ENCODE measurements at places on chromosomes 12 and 14.

GRCh38 chr12:57044889-57045288, 5.0 kb downstream of the MYO1A start:
- DNase-seq = no peak

DNA sequence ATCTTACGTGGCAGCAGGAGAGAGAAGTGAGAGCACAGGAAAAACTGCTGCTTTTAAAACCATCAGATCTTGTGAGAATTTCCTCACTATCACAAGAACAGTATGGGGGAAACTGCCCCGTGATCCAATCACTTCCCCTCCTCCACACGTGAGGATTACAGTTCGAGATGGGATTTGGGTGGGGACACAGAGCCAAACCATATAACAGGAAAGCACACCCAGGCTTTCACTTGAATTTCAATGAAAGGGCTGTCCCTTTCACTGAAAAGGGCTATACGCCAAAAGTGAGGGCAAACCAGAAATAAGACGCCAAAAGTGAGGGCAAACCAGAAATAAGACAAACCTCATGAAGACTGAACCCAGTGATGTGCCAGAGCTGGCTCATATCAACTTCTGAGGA, 22.8 kb upstream of the TMEM233 start:
- DNase-seq = no peak

- peak; percentile 26 for DNase-seq
These were observed 87.9 kb upstream of the PTPRQ start for GRCh38 chr12:80356097-80356496.

DNA sequence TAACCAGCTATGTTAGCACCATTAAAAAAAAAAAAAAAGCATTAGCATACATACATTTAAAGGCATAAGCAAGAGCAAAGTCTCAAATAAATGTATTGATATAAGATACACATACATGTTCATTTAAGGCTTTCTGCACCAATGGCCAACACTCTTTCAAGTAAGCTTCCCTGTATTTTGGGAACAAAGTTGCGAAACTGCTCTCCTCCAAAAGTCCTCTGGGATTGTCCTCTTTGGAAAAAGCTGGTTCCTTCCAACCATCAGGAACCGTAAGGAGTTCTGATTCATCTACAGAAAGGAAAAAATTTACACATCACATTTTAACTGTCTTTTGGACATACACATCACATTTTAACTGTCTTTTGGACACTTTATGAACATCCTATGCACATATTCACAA, 3.2 kb downstream of the KRR1 start:
- DNase-seq = no peak

DNA sequence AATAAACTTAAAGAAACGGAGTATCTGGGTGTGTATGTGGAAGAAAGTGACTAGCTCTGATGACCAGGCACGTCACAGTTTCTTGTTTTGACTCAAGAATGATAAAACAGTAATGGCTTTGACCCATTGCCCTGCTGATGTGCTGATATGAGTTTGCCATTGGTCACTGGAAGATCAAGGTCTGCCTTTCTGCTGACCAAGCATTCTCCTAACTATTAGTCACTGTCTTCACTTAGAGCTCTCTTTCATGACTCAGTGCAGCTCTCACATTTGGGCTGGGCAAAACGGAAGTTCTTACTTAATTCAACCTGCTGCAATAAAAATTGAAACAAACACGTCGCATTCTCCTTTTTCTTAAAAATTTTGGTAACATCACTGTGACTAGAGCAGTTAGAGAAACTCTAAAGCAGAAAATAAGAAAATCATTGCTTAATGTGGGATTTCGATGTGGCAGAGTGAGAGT, 366.7 kb downstream of the BTG1 start:
- DNase-seq = peak; percentile 91

GRCh38 chr14:68143341-68143841, 323.8 kb downstream of the RAD51B start:
- DNase-seq = peak; percentile 90

DNA sequence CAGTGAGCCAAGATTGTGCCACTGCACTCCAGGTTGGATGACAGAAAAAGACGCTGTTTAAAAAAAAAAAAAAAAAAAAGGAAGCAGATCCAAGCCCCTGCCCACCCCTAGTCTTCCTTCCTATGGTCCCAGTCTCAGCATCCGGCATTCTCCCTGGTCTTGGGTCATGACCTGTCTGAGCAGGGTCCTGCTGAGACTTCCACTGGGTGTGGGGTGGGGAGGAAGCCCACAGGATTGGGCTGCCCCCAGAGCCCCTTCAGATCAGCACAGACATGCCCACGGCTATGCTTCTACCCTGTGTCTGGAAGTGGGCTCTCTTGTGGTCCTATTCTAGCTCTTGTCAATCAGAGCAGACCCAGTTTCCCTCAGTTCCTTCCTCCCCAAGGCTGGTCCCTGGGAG, 12.6 kb upstream of the PLEK2 start:
- DNase-seq = no peak

DNA sequence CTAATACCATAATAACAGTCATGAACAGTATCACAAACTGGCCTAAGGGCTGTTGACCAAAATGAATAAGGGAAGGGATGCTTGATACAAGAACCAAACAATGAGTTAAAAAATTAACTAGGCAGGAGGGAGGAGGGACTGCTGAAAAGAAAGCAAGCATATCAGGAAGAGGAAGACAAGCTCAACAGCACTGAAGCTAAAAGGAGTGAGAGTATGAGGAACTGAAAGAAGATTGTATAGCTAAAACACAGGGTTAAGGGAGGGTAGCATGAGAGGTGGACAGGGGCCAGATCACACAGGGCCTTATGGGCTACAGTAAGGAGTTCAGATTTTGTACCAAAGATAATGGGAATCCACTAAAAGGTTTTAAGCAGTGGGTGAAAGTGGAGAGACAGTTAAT, 34.1 kb downstream of the ITGA7 start:
- no peak for DNase-seq

DNA sequence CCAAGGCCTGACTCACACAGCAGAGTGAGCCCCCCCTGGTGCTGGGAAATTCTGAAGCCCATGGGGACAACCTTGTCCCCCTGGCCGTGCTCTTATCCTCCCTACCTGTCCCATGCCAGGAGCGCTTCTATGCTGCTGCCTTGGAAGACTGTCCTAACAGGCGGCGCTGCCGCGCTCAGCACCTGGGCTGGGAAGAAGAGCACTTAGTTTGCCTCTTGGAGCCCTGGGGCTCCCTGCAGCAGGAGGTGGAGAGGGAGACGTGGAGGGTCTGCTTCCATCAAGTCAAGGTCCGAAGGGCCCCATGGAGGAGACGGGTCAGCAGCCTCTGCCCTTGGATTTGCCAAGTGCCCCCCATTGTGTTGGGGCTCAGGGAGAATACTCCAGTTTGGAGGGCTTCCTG, 300.5 kb downstream of the CACNA1C start:
- no peak for DNase-seq

GRCh38 chr12:22978962-22979361, 354.0 kb downstream of the ETNK1 start:
- peak; percentile 97 for DNase-seq

DNA sequence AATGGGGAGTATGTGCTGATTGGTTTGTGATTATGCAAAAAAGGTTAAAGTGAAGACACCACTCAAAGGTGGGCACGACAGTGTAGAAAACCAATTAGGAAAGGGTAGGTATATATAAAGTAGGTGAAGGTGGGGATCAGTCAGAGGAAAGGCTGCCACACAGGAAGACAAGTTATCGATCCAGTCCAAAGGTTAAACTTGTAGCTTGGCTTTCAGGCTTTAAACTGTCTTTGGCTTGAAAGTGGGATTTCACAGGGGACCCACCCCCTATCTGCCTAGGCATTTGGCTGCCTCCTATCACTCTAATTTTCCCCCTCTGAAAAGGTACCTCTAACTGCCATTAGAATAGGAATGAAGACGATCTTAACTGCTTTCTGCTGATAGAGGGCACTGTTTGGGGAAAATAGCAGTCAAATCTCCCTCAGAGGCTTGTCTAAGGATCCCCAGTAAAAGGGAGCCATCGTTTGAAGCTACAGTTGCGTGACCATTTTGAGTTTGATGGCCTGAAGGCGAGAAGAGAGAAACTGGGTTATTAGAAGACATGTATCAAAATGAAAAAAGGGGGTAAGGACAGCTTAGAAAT, 250.2 kb downstream of the GPHN start:
- no peak for DNase-seq

DNA sequence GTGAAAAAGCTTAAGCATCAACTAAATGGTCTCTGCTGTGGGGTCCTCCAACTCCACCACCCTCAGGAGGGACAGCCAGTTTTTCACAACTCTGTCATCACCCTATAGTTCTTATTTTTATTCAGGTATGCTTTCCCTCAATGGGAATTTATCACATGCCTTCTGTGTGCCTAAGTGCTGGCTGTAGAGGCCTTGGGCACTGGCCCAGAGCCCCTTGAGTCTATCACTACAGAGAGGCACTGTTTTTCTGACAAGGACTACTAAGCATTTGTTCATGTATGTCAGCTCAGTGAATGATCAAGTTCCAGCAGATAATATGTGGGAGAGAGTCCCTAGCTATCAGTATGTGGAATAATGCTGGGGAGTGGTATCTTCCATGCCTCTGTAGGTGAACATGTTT, 463.9 kb downstream of the NPAS3 start:
- no peak for DNase-seq

- DNase-seq = no peak
These were observed 3.7 kb downstream of the ZBTB1 start for GRCh38 chr14:64508215-64508776.

DNA sequence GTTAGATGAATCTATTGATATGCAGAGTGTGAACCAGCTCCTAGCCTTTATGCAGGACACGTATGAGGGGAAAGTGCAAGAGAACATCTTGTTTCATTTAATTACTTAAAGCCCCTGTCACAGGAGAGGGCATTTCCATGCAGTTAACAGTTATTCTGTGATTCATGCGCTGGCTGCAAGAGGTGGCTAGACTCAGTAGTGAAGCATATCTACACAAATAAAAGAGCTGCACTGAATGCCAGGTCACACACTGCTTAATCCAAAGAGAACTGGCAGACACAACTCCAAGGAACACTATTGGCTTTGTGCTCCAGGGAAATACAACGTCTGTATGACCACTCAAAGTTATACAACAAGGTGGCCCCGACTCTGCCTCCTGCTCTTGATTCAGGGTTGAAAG, 394.1 kb downstream of the C12orf75 start:
- peak; percentile 81 for DNase-seq

DNA sequence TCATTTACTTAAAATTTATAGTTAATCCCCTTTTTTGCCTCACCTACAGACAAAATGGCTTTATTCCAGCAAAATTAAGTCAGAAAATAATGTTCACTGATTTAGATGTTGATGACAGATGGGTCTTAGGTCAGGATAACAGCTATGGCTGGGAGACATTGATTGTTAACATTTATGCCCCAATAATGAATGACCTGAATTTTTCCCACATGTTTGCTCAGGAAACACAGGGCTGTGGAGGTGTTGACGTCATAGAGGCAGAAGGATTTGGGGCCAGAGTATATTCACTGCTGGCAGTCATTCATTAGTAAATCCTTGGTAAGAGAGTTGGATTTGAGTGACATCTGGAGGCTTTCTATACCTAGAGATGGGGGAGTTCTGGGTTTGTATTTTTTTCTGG, 121.3 kb downstream of the PDE3A start:
- DNase-seq = no peak

GRCh38 chr12:106329231-106329982, 26.9 kb downstream of the TCP11L2 start:
- DNase-seq = no peak

GRCh38 chr12:132095520-132096409, 48.4 kb downstream of the DDX51 start:
- no peak for DNase-seq

DNA sequence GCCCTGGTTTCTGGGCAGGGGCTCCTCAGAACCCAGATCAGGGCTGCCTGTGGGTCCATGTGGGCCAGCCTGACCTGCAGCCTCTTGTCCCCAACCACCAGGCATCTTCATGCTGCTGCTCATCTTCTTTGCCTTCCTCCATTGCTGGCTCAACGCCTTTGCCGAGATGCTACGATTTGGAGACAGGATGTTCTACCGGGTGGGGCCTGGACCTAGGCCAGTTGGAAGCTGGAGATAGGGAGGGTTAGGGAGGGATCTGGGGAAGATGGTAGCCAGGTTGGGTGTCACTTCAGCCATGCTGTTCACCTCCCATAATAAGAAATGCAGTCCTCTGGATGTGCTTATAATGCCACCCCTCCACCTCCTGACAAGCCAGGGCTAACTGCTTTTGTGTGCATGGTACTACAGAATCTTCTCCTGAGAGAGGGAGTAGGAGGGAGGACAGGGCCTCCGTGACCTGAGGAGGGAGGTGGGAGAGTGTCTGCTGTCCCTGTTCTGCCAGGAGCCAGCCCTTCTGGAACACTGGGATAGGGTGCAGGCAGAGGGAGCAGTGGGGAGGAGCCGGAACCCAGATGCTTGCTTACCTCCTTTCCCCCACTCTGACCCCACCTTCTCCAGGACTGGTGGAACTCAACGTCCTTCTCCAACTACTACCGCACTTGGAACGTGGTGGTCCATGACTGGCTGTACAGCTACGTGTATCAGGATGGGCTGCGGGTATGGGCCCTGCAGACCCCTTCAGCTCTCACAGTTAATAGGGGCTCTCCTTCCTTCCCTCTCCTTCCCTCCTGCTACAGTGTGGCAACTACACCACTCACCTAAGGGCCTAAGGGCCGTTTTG, 17.6 kb downstream of the SOAT2 start:
- DNase-seq = no peak

- DNase-seq = peak; percentile 21
These were observed 23.2 kb upstream of the ESRRB start for GRCh38 chr14:76352639-76353281.

DNA sequence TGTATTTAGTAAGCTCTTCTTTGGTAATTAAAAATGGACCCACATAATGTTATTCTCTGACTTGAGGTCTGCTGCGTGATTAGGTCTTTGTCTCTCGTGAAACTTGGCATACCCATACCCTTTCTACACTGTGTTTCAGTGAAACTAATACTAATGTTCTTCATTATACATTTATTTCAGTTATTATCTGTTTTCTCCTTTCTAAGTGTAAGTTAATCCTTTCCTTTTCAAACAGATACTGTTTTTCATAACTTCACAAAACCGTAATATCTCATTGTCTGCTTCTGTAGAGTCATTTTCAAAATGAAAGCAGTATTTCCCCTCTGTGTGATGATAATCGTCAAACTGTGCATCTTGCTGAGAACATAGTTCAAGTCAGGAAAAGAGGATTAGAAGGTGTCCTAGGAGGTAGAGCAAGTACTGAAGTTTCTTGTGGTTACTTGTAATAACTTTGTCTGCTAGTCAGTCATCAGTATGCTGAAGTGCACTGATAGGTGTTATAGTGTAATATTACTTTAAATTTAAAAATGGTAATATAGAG, 15.9 kb downstream of the PYROXD1 start:
- no peak for DNase-seq

GRCh38 chr12:116236148-116236731, 41.3 kb downstream of the MED13L start:
- peak; percentile 46 for DNase-seq
